ENCODE measurements at places on chromosomes 7 and 10. TPM values are rescaled to one million over a fixed set of nuclear protein-coding genes. Genes with fewer than 3 reads are reported as not detected.

- H3K4me1 ChIP-seq: no peaks in the 10 kb centered on the region
- no peak overlapping the region for H3K27ac ChIP-seq
- no peak for DNase-seq
- no peak overlapping the region for H3K4me3 ChIP-seq
Observed at GRCh38 chr7:69436946-69437345, 161.3 kb upstream of the AUTS2 start.

GRCh38 chr7:43764807-43765491 is 6.5 kb downstream of the BLVRA start:
- no peak overlapping the region for H3K27ac ChIP-seq
- H3K36me3 ChIP-seq: peaks cover 5% of the 10 kb centered on the region
- no peak for DNase-seq
- no peaks in the 10 kb centered on the region for H3K27me3 ChIP-seq
- no peak overlapping the region for H3K4me3 ChIP-seq

Gene SLC26A5
- total RNA-seq: not detected

DNA sequence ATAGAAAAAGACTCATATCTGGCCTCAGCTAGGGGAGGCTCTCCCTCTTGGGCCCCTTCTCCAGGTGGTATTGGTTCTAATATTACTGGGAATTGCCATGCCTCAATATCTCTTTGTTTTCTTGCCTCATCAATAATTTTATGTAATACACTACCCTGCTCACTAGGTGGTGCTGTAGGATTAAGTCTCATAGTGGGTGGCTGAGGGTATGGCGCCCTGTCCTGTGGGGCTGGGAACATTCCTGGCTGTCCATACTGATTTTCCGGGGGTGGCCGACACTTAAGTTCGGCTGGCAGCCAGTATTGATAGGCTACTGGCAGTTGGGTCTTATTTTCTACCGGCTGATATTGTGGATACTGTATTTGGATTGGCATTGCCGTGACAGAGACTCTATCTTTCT is 9.0 kb upstream of the TAS2R3 start:
- H3K36me3 ChIP-seq: peaks cover 75% of the 10 kb centered on the region
- peak; percentile 24 for DNase-seq
- H3K27me3 ChIP-seq: no peaks in the 10 kb centered on the region
- H3K4me1 ChIP-seq: no peaks in the 10 kb centered on the region
- no peak overlapping the region for H3K4me3 ChIP-seq

GRCh38 chr7:13476881-13477444 is 512.5 kb downstream of the ETV1 start:
- H3K36me3 ChIP-seq: no peaks in the 10 kb centered on the region
- H3K4me3 ChIP-seq: no peak overlapping the region
- H3K4me1 ChIP-seq: no peaks in the 10 kb centered on the region

- no peaks in the 10 kb centered on the region for H3K36me3 ChIP-seq
- H3K4me3 ChIP-seq: no peak overlapping the region
- no peaks in the 10 kb centered on the region for H3K27me3 ChIP-seq
- no peak for DNase-seq
- no peaks in the 10 kb centered on the region for H3K4me1 ChIP-seq
Observed at GRCh38 chr7:28107960-28108359, 72.6 kb downstream of the JAZF1 start.

- DNase-seq: no peak
- H3K4me3 ChIP-seq: no peak overlapping the region
- no peaks in the 10 kb centered on the region for H3K27me3 ChIP-seq
- no peak overlapping the region for H3K27ac ChIP-seq
- no peaks in the 10 kb centered on the region for H3K4me1 ChIP-seq
Observed at GRCh38 chr7:47418601-47419309, 163.2 kb downstream of the TNS3 start.

DNA sequence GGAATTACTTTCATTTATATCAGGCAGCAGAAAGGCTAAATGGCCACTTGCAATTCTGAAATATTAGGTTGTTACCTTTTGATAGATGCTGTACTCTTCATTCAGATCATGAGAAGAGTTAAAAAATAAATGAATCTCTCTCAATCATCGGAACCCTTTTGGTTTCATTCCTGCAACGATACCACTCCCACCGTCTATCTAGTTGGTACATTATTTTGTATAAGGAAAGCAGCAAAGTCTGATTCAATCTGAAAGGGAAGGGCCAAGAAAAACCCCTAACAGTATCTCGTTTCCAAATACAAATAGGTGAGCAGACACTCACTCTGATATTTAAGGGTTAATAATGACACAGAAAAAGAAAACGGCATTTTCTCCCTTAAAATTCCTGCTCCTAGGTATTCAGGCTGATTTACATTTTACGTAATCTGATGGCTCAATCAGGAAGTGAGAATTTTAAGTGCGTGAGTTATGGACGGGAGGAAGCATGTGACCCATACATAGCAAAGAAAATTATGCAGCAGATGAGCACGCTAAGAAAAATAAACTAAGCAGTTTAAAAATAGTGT is 209.4 kb upstream of the KLF14 start:
- peaks cover 79% of the 10 kb centered on the region for H3K36me3 ChIP-seq
- no peak for DNase-seq
- peak overlapping the region; percentile 75 for H3K27ac ChIP-seq
- peak overlapping the region; percentile 72 for H3K4me3 ChIP-seq

- no peak overlapping the region for H3K4me3 ChIP-seq
- peaks cover 16% of the 10 kb centered on the region for H3K4me1 ChIP-seq
- no peaks in the 10 kb centered on the region for H3K36me3 ChIP-seq
- DNase-seq: peak; percentile 28
Observed at GRCh38 chr10:2925631-2926030, 141.7 kb upstream of the PFKP start.

Gene TMEM196
- total RNA-seq: not detected

DNA sequence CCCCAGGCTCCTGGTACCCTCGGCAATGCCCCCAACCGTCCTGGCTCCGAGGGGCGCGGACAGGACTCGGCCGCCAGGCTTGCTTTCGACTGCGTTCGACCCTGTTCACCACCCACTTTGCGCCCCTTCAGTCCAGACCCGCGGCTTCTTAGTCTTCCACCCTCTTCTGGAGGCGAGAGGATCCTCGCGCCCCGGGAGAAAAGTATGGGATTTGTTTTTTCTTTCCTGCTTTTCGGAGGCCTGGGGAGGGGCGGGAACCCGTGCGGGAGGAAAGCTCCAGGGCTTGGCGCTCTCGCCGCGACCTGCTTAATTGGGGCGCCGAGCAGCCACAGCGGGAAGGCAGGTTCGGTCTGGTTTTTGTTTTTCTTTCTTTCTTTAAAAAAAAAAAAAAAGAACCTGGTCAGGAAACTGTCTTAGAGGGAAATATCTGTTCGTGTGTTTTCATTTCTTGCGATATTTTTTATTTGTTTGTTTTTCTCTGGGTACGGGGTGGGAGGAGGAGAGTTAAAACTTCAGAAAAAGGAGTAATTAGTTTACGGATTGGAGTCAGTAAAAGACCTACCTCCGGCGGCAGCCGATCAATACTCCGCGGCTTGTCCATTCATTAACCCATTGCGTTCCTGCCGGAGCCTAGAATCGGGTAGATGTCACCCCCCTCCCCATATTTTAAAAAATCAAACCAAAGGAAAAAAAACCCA is 1.6 kb downstream of the EMX2 start:
- H3K36me3 ChIP-seq: peaks cover 2% of the 10 kb centered on the region
- H3K4me1 ChIP-seq: peaks cover 20% of the 10 kb centered on the region
- DNase-seq: no peak

Gene RNF32
- 1.4 TPM for total RNA-seq

GRCh38 chr7:47937065-47937687 is 11.1 kb downstream of the PKD1L1 start:
- peaks cover 7% of the 10 kb centered on the region for H3K4me1 ChIP-seq
- no peak for DNase-seq
- H3K36me3 ChIP-seq: no peaks in the 10 kb centered on the region
- H3K27me3 ChIP-seq: no peaks in the 10 kb centered on the region

DNA sequence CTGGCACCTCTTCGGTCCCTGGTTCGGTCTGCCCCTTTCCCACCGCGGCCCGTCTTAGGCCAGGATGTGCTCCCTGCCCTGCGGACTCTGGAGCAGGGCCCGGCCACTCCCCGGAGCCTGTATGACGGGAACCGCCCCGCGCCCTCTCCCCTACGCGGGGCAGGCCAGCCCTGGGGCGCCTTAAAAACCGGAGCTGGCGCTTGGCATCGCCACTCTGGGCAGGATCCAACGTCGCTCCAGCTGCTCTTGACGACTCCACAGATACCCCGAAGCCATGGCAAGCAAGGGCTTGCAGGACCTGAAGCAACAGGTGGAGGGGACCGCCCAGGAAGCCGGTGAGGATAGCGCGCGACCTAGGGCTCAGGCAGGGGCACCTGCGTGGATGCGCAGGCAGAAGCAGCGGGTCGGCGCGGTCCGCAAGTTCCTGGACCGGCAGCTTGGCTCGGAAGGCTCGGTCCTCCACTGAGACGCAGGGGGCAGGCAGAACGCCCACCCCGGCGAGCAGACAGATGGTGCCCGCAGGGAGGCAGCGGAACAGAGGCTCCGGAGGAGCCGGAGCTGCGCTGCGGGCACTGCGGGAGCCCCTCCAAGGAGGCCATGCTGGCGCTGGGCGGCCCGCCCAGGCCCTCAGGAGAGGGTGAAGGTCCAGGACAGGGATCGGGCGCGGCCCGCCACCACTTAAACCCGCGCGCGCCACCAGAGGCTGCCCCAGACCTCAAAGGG is at the start of gene ADIRF:
ADIRF (plus strand) TSS at position 212 of the 723 bp plus-strand sequence; CDS start at position 275, 63 bp downstream.
- DNase-seq: no peak
- H3K4me3 ChIP-seq: no peak within 1 kb of the TSS

DNA sequence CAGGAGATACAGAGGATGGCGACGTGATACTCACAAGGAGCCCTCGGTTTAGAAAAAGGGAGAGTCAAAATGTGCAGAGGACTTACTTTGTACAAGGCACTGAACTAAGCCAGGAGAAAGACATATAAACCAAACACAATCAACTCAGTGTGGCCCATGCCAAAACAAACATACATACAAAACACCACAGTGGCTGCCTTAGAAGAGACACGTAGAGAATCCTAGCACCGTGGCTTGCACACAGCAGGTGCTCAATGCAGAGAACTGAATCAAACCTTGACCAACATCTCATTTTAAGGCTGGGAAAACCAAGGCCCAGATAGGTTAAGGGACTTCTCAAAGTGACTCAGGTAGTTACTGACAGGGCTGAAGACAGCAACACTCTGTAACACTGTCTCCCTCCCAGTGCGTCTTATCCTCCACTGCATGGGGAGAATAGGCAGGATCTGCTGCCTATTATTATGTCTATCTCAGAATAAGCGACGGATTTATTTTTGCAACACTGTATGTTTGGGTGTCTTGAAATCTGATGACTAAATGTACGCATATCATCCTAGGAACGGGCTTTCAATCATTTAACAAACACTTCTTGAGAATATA is 11.0 kb downstream of the SORBS1 start:
- H3K27me3 ChIP-seq: peaks cover 3% of the 10 kb centered on the region
- no peak overlapping the region for H3K4me3 ChIP-seq
- no peaks in the 10 kb centered on the region for H3K4me1 ChIP-seq
- no peak for DNase-seq
- no peaks in the 10 kb centered on the region for H3K36me3 ChIP-seq
- H3K27ac ChIP-seq: no peak overlapping the region

Gene CDHR3
- 0.31 TPM for total RNA-seq

DNA sequence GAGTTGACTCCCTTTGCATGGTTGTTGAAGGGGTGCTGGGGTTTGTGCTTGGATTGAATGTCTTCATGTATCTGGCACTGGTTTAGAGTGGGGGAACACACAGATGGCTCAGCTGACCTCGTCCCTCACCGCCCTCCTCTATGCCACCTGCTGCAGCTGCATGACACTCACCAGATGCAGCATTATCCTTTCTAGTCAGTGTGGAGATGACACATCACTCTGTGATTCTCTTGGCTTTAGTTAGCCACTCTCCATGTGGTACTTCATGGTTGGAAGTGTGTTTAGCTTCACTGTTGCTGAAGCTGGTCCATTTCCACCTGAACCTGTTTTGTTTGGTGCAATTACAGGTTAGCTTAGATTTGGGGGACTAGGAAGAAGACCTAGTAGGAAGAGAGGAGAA is 56.3 kb upstream of the BMPER start:
- H3K27me3 ChIP-seq: peaks cover 3% of the 10 kb centered on the region
- no peaks in the 10 kb centered on the region for H3K36me3 ChIP-seq
- no peak overlapping the region for H3K4me3 ChIP-seq
- no peaks in the 10 kb centered on the region for H3K4me1 ChIP-seq
- no peak overlapping the region for H3K27ac ChIP-seq

- H3K27me3 ChIP-seq: peaks cover 5% of the 10 kb centered on the region
- no peak for DNase-seq
- H3K4me3 ChIP-seq: no peak overlapping the region
Observed at GRCh38 chr10:95745501-95745900, 10.5 kb upstream of the ENTPD1 start.

DNA sequence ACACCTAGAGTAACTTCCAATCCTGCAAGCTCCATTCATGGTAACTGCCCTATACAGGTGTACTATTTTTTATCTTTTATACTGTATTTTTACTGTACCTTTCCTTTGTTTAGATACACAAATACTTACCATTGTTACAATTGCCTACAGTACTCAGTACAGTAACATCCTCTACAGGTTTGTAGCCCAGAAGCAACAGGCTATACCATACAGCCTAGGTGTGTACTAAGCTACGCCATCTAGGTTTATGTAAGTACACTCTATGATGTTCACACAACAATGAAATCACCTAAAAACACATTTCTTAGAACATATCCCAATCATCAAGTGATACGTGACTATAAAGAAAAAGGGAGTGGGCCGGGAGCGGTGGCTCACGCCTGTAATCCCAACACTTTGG is 53.1 kb upstream of the SLIT1 start:
- no peak overlapping the region for H3K4me3 ChIP-seq
- no peak for DNase-seq
- H3K4me1 ChIP-seq: no peaks in the 10 kb centered on the region
- no peak overlapping the region for H3K27ac ChIP-seq
- H3K36me3 ChIP-seq: peaks cover 28% of the 10 kb centered on the region

Gene LRRN3
- 196 TPM for total RNA-seq

DNA sequence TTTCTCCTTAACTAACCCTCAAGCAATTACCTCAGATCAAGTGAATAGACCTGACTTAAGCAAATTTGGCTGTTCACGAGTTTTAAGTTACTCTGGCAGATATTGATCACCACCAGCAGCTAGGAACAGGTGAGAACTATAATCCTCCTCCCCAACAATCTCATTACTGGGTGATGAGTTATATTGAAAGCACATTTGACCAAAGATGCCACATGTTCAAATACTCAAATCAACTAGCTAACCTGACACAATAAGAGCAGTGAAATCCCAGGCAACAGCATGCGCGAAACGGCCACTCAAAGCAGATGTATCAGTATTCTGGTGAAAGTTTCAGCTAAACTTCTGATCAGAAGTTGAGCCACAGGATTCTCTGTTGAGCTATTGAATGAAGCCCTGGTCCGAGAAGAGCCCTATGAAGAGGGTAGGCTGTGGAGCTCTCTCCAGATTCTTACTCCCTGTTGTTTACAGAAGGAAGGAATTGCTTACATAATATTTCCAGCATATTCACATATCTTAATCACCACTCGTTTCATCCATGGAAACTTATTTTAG is 52.6 kb downstream of the CAV1 start:
- no peaks in the 10 kb centered on the region for H3K36me3 ChIP-seq
- peaks cover 2% of the 10 kb centered on the region for H3K27me3 ChIP-seq
- no peak for DNase-seq
- peaks cover 9% of the 10 kb centered on the region for H3K4me1 ChIP-seq

GRCh38 chr7:26616235-26616634 is 248.2 kb downstream of the SKAP2 start:
- no peaks in the 10 kb centered on the region for H3K27me3 ChIP-seq
- H3K4me3 ChIP-seq: no peak overlapping the region
- no peaks in the 10 kb centered on the region for H3K4me1 ChIP-seq
- H3K36me3 ChIP-seq: no peaks in the 10 kb centered on the region
- no peak for DNase-seq

All from activated CD8-positive, alpha-beta T cell treated with anti-CD3 and anti-CD28 coated beads, Interleukin-2, amount 10 ng/mL, durations not matched to agents 7 days and 5 days (primary cell).